Omental fat pad (tissue), 4 donors: ENCODE measurements at places on chromosomes 13 and 19.

- peak; percentile 24 for DNase-seq
These were observed 1.3 kb upstream of the FFAR1 start for GRCh38 chr19:35346193-35347052.

- no peak for DNase-seq
These were observed 1241.5 kb upstream of the MIR17HG start for GRCh38 chr13:90105849-90106496.

DNA sequence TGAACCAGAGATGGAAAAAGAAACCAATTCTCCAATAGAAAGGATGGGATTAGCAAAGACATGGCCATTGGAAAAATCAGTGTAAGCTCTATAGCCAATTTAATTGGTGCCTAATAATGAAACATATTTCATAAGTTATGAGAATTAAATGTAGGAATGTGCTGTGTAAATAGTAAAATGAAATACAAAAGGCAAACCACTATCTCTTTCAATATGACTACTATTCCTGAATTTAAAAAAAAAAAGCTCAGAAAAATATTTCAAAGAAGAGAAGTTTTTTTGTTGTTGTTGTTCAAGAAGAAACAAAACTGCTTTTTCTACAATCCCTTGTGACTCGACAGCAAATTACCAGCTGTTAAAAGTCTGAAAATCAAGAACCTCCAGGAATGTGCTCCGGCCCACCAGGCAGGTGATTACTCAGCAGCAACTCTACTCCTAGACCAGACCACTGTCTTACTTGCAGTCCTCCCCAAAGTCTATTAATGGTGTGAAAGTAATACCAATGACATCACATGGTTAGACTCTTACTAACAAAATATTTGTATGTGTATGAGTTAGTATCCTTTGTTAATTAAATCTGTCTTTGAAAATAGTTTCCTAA lies 362.4 kb downstream of the KCTD12 start:
- no peak for DNase-seq

GRCh38 chr19:11278670-11279069 lies 16.3 kb upstream of the DOCK6 start:
- no peak for DNase-seq

DNA sequence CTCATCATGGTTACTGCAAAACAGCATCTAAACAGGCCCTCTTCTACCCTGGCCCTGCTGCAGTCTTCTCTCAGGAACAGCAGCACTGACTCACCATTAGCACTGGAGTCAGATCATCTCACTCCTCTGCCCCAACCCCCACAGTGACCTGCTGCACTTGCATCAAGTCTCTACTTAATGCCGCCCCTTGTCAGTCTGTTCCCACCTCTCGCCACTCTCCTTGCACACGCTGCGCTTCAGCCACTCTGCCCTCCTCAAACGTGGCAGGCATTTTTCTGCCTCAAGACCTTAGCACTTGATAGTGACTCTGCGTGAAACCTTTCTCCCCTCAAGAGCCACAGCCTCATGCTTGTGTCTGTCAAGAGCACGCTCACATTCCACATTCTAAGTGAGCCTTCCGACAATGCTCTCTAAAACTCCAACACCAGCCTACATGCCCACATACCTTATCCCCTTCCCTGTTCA lies 22.1 kb downstream of the MIPEP start:
- DNase-seq: no peak

- no peak for DNase-seq
These were observed 621.6 kb downstream of the GPC6 start for GRCh38 chr13:93848247-93848646.

GRCh38 chr19:10402441-10403038 lies 802 bp downstream of the CDC37 start:
- no peak for DNase-seq

DNA sequence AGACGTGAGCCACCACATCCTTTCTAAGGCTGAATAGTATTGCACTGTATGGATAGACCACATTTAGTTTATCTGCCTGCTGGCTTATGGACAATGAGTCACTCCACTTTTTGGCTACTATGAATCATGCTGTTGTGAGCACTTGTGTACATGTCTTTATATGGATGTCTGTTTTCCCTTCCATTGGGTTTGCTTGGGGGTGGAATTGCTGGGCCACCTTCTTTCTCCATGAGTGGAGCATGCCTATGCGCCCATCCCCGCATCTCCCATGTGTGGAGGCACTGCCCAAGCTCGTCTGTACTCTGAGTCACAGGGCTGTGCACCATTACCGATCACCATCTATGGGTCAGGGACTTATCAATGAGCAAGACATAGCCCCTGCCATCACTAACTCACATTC lies 127.2 kb upstream of the GJB6 start:
- DNase-seq: no peak

GRCh38 chr13:19890030-19890429 lies 26.6 kb upstream of the ZMYM5 start:
- no peak for DNase-seq

GRCh38 chr13:102309110-102309509 lies 92.7 kb downstream of the FGF14 start:
- no peak for DNase-seq

DNA sequence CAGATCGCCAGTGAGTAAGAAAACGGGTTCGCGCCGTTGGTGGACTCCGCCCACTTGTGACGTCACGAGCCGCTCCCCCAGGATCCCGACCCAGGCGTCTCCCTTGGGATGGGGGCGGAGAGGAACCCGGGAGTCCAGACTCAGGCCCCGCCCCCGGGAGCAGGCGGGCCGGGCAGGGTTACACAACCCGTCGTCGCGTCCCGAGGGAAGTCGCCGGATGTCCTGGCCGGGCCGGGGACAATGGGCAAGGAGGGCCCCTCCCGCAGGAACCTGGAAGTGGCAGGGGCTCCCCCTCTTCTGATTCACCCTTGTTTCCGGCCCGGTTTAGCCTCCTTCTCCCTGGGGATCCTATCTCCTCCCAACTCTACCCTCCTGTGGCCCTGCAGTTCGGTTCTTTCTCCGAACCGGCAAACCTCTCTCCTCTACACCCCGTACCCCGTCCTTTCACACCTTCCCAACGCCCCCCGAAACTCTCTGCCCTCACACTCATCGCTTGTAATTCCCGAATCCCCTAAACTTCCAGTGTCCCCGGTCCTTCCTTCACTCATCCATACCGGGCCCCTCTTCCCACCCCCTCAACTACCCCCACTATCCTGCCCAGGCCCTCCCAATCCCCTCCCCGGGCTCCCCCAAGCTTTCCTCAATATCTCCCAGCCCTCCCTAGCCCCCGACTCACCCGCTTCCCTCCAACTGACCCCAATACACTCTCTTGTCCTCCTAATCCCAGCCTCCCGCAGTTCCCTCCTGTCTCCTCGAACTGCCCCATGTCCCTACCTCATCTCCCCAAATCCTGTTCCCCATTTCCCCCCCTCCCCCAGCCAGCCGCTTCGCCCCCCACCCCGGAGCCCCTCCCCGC lies 20.0 kb upstream of the ERCC1 start:
- peak; percentile 96 for DNase-seq

- DNase-seq: no peak
These were observed 73.9 kb downstream of the KCTD12 start for GRCh38 chr13:76812206-76812897.

GRCh38 chr13:46687810-46688209 lies 109.2 kb downstream of the ESD start:
- DNase-seq: no peak

- DNase-seq: no peak
These were observed 9.0 kb downstream of the SIGLEC5 start for GRCh38 chr19:51621178-51621577.

- no peak for DNase-seq
These were observed 28.7 kb upstream of the C1QTNF9 start for GRCh38 chr13:24280720-24281119.

DNA sequence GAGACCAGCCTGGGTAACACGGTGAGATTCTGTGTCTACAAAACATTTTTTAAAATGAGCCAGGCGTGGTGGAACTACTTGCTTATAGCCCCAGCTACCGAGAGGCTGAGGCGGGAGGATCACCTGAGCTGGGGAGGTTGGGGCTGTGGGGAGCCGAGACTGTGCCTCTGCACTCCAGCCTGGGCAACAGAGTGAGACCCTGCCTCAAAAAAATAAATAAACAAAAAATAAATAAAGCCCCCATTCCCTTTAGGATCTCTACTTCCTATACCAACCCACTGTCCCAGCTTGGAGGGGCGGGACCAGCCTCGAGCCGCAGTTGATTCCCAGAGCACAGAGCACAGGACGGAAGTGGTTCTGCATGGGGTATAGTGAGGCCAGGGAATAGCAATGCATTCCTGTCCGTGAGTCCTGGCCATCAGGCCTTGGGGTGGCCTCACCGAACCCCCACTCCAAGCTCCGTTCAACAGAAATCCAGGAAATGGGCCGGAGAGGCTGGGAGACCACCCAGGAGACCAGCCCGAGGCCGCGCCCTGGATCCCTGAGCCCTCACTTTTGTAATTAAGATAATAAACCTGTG lies 4.9 kb upstream of the PTBP1 start:
- no peak for DNase-seq

DNA sequence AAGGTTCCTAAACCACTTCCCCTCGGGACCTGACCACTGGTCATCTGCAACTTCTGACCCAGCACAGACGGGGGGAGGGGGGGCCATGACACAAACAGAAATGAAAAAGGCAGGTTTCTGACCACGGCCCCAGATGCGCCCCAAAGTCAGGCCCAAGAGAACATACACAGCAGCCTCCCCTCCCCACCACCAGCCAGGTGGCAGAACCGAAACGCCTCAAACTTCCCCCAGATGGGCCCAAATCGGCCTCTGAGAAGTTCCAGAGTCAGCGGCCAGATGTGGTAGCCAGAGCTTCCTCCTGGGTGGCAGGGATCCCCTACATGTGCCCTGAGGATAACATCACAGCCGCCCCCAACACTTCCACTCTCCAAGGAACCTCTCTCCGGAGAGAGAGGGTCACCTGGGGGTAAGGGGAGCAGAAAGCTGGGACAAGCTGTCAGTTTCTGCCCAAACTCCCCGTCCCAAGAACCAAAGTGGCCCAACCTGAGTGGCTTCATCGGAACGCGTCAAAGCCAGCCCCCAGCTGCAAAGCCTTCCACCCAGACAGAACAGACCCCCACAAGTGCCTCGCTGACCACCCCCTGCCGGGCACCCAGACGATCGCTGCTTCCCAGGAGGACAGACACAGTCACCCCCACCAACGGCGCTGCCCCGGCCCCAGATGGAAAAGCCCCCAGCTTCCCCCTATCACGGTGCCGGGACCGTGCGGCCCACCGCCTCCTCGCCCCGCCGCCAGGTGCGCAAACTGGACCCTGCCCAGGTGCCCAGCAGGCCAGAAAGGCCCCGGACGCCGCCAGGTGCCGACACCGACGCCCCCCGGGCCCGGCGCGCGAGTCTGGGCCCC lies 800 bp downstream of the ELL start:
- no peak for DNase-seq

GRCh38 chr19:40469011-40469410 lies 2.2 kb downstream of the SPTBN4 start:
- no peak for DNase-seq

GRCh38 chr19:29233591-29233990 lies 20.6 kb upstream of the UQCRFS1 start:
- no peak for DNase-seq

GRCh38 chr19:37227996-37228395 lies 10.0 kb downstream of the ZNF383 start:
- DNase-seq: no peak

GRCh38 chr13:42129033-42129432 lies 80.6 kb downstream of the DGKH start:
- no peak for DNase-seq

DNA sequence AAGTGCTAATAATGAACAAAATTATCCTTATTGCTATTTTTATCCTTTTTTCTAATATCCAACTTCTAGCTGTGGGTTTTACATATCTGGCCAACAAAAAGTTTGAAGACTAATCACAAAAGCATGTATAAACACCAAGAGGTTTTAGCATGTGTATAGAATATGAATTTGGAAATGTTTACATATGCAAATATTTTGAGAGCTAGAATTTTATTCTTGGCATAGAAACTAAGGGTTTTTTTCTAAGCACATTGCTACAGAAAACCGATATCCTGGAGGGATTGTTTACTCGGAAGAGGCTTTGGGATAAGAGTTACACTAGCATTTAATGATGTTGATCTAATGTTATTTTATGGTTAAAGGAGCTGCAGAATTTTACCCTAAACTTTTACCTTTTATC lies 392.1 kb downstream of the EFNB2 start:
- no peak for DNase-seq

- no peak for DNase-seq
These were observed 279.8 kb downstream of the DNAJC15 start for GRCh38 chr13:43303033-43303729.

GRCh38 chr19:4114181-4114580 lies 9.7 kb downstream of the MAP2K2 start:
- no peak for DNase-seq

GRCh38 chr13:55000043-55000442 lies 1971.4 kb downstream of the OLFM4 start:
- no peak for DNase-seq

DNA sequence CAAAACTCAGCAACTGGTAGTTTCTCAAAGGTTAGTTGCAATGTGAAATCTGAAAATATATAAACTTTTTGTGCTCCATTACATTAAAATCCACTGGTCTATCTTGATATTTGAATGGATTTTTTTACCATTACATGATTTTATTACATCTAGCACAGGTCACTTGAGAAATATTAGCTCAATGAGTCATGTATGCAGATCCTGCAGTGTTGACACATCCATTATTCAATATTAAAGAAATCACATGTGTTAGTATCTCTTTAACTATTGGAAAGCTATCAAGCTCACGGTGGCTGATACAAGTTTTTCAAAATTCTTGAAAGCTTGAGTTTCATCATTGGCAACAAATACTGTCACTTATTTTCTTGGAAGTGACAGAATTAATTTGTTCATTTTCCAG lies 373.9 kb upstream of the TSHZ3 start:
- no peak for DNase-seq

DNA sequence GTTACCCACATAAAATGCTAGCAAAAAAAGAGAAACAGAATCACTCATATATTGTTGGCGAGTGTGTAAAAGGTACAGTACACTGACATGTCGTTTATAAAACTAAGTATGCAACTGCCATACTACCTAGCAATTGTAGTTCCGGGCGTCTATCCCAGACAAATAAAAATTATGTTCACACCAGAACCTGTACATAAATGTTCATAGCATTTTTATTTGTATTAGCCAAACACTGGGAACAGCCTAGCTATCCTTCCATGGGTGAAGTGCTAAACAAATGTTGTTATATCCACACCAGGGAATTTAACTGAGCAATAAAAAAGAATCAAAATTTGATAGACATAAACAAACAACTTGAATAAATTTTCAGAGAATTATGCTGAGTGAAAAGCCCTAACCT lies 28.9 kb upstream of the POSTN start:
- no peak for DNase-seq

- DNase-seq: no peak
These were observed 538.5 kb downstream of the GPC6 start for GRCh38 chr13:93765062-93765461.

DNA sequence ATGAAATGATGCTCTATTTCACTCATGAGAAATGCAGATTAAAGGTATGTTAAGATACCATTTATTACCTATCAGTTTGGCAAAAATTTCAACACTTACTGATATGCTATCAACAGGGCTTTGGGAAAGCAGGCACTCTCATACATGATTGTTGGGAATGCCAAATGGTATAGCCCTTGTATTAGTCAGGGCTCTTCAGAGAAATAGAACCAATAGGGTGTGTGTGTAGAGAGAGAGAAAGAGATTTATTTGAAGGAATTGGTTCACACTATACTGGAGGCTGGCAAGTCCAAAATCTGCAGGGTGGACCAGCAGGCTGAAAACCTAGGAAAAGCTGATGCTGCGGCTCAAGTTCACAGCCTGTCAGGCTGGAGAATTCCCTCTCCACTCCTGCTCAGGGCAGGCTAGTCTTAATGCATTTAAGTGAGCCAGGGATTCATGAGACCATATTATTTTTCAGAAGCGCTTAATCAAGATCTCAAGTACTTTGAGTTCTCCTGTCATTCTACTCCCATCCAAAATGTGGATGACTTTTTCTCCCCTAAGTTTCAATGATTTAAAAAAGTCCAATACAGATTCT lies 72.4 kb downstream of the NHLRC3 start:
- DNase-seq: no peak
